ENCODE measurements at places on chromosomes 7 and 10. TPM values are rescaled to one million over a fixed set of nuclear protein-coding genes. Genes with fewer than 3 reads are reported as not detected.

NYAP1 gene
- 0.72 TPM for total RNA-seq

DNA sequence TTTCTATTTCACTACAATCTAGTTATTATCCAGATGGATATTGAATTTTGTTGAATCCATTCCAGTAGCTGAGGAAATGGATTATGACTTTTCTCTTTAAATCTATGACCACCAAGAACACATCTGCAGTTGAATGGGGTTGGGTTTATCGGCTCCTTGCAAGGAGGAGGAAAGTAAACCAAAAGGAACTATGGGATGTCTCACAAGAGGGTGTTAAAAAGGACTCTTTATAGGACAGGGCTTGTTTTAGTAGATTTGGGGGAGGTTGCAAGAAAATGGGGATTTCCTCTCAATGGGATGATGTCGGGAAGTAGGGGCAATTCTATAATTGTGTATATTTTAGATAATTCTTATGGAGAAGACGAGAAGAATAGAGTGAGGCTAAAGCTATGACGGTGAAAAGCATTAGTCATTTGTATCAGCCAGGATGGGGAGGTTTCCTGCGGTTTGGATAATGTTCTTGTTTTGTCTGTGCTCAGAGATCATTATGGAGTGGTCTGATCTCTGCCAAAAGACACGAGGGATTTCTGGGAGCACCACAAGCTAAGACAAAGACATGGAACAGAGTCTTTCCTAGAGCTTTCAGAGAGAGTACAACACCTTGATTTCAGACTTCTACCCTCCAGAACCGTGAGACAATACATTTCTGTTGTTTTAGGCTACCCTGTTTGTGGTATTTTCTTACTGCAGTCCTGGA is 5.3 kb upstream of the LRRC61 start:
- no peak for DNase-seq

ZEB1 gene
- total RNA-seq: 52.5 TPM

SPDYE11 gene
- not detected for total RNA-seq

DNA sequence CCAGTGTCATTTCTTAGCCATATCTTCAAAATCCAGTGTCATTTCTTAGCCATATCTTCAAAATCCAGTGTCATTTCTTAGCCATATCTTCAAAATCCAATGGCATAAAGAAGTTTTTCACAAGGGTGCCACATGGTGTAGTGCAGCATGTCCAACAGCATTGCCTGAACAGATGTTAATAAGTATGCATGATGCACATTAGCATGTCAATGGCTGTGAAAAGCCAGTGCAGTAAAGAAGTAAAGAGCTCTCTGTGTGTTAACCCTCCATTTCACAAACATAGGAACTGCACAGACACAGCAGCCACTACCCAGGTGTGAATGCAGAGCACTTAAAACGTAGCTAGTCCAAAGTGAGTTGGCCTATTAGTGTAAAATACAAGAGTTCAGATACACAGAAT is 89.8 kb downstream of the GNAI1 start:
- no peak for DNase-seq

GRCh38 chr7:131550846-131551245 is 5.6 kb downstream of the PODXL start:
- DNase-seq: no peak

DNA sequence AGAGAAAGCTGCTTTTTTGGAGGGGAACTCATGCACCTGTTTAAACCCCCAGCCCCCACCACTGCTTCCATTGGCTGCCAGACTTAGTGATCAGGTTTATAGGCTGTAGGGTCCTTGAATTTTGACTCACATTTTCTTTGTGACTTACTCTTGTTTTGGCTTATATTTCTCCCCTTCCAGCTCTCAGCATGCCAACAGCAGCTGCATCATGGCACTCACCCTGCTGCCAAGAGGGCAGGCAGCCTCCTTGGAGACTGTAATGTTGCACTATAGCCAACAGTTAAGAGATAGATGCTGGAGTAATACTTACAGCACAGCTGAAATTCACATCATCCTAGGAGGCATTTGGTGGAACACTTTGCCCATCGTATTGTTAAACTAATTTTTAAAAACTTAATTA is 98.0 kb upstream of the GLCCI1 start:
- no peak for DNase-seq

SPDYE1 gene
- not detected for total RNA-seq

DNA sequence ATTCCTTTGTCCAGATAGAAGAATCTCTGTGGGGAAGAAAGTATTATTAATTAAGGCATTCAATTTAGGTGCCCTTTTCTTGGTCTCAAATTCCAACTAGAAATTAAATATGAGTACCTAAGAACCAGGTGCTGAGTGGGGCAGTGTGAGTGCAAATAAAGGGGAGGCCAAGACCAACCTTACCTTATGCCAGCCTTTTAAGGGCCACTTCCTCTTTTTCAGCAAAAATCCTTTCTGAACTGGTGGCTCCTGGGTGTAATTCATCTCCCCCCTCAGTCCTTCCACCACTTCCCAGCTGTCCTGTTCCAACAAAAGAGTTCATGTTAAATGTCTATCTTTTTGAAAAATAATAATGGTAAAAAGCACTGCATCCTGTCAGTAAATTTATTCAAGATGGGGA is 108.2 kb downstream of the OSBPL3 start:
- no peak for DNase-seq

DNA sequence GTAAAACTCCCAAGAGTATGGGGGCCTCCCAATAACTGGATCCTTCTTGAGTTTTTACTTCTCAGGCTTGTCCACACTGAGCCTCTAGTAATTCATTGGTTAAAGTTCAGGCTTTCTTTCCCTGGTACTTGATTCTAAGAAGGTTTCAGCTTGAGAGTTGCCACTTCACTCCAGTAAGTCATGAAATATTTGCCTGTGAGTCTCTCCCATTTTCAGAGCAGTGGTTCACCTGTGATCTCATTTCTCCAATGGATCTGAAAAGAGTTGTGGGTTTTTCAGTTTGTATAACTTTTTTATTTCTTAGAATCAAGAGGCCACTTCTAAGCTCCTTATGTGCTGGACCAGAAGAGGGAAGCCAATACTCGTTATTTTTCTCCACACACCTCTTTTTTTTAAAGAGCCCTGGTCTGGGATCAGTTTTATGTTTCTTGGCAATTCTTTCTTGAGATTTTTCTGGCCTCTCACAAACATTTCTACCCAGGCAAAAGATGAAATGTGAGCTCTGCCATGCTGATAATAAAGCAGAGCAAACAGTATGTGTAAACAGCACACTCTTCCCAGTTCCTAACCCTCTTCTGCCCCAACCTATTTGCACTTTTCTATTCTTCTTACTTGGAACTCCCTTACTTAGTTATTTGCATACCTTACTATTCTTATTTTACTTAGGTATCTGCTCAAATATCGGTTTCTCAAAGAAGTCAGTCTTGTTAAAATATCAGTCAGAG is 983.4 kb downstream of the CCSER2 start:
- no peak for DNase-seq

TSPAN14 gene
- total RNA-seq: 44.2 TPM

DNA sequence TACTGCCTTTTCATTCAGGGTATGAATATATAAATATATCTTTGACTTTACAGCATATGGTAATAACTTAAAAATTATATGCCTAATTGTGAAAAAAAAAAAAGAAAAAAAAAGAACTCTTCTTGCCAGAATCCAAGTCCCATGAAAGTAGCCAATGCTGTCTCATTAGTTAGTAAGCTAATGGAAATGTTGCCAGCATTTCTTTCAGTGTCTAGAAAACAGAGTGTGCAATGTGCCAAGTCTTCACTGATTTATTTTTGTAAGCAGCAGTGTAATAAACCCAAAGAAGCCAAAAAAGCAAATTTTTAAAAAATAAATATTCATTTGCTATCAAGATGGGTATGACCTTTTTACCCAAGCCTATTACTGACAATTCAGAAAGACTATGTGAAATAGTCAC is 31.1 kb upstream of the LRRN3 start:
- DNase-seq: no peak

ZDHHC6 gene
- total RNA-seq: 78.7 TPM

OR2A5 gene
- total RNA-seq: not detected

GRCh38 chr10:86377797-86378146 is 11.2 kb upstream of the GRID1 start:
- DNase-seq: no peak

Measured in activated T-cell treated with anti-CD3 and anti-CD28 coated beads, Interleukin-2, amount 50 U/mL, for 72 hours (primary cell).